ENCODE measurements at places on chromosomes 7 and 10.

- DNase-seq, result no peak
These were observed 104.7 kb upstream of the EEPD1 start for GRCh38 chr7:36048141-36048901.

DNA sequence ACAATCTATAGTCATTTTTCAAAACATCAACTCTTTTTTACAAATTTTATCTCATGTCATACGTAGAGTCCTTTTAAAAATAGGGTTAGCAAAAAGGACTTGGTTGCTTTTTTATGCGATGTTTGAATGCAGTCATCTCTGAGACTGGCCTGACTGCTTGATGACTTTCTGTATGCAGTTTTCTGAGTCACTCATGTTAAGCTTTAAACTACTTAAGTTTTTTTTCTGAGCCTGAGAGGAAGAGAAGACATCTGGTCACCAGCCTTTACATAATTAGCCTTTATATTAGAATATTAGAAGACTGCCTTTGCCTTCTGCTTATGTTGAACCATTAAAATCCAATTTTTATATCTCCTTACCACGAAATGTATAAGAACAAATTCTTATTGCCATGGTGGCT is 834.4 kb upstream of the MBL2 start:
- DNase-seq, result no peak

DNA sequence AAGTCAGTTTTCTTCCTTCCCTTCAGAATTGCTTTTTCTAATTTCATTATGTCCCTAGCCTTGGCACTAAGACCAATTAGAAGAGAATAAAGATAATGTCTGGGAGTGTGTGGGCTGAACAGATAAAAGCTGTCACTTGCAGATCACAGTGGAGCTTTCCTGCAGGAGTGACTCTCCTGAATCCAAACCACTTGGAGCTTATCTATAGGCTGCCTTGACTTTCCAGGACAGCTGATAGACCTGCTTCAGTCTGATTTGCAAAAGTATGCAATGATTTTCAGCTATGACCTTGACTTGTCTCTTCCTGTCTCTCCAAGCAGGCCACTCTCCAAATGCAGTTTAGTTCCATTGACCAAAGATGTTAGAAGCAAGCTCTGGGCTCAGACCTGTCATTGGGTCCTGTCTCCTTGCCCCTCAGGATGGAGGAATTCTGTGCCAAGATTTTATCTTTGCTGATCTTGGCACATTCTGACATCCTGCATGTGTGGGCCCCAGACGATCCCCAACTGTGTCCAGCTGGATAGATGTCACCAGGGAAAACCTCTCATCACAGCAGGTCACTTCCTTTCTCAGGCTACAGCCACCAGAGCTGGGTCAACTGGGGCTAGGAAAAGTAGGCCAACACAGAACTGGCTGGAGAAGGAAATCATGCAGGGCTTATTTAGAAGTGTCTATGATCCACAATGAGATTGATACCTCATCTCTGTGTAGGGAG is 120.9 kb upstream of the ZNF438 start:
- DNase-seq, result no peak

GRCh38 chr10:3350617-3351258 is 178.2 kb upstream of the PITRM1 start:
- no peak for DNase-seq

- no peak for DNase-seq
These were observed 18.3 kb upstream of the CDK6 start for GRCh38 chr7:92854501-92855238.

Data from esophagus squamous epithelium (tissue), 5 donors.